ENCODE measurements at places on chromosomes 7 and 10. TPM values are rescaled to one million over a fixed set of nuclear protein-coding genes. Genes with fewer than 3 reads are reported as not detected.

The TRPV5 gene
- not detected for total RNA-seq

The TMEM225B gene
- total RNA-seq = 0.15 TPM

The SEMA3A gene
- 5.0 TPM for total RNA-seq

The CD36 gene
- 9.4 TPM for total RNA-seq

The PTF1A gene
- total RNA-seq = not detected

The ZKSCAN1 gene
- 11.3 TPM for total RNA-seq

Measured in mammary microvascular endothelial cell (primary cell).